Breast epithelium (tissue), 4 donors: ENCODE measurements at places on chromosomes 7 and 10.

DNA sequence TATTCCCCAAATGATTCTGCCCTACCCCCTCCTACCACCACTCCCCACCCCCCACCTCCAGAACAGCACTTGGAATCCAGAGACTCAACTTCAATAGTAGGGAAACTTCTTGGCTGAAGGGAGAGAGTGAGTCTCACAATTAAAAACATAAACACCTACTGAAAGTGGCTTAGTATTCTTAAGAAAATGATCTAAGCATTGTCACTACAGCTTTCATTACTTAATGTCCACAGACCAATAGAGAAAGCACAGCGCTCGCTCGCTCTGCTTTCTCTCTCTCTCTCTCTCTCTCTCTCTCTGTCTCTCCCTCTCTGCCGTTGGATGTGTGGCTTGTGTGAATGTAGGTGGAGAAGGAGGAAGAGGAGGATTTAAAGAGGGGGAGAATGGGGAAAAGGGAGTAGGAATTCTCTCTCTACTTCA, 1.5 kb upstream of the SEMA3A start:
- no peaks in the 10 kb centered on the region for H3K4me1 ChIP-seq
- no peaks in the 10 kb centered on the region for H3K36me3 ChIP-seq

DNA sequence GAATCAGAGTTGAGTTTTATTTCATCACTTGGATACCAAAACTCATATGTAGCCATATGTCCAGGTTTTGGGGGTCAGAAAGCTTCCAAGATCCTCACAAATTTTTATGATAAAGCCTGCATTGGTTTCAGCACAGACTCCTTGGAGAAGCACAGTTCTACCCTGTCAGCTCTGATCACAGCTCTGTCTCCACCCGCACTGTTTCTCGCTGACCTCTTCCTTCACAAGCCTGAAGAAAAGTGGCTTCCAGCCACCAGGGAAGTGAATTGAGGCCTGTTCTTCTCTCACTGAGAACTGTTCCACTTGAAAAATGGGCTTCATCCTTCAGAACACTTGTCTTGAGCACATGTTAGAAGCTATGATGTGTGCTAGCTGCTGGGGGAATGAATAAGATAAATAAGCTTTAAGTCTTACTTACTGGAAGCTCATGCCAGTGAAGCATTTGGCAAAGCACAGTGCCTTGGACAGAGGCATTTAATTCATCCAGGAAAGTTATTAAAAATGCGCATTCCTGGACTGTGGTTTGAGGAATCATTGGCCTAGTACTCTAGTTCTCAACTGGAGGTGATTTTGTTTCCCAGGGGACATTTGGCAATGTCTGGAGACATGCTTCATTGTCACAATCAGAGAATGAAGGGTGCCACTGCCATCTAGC, 133.6 kb downstream of the BMPER start:
- H3K27me3 ChIP-seq = no peaks in the 10 kb centered on the region
- no peak overlapping the region for H3K4me3 ChIP-seq
- H3K27ac ChIP-seq = no peak overlapping the region
- DNase-seq = no peak
- H3K36me3 ChIP-seq = no peaks in the 10 kb centered on the region

- no peaks in the 10 kb centered on the region for H3K27me3 ChIP-seq
- no peaks in the 10 kb centered on the region for H3K4me1 ChIP-seq
- H3K27ac ChIP-seq = no peak overlapping the region
- no peaks in the 10 kb centered on the region for H3K36me3 ChIP-seq
- H3K4me3 ChIP-seq = no peak overlapping the region
Measured at GRCh38 chr7:31633467-31633866, 53.5 kb upstream of the PPP1R17 start.

DNA sequence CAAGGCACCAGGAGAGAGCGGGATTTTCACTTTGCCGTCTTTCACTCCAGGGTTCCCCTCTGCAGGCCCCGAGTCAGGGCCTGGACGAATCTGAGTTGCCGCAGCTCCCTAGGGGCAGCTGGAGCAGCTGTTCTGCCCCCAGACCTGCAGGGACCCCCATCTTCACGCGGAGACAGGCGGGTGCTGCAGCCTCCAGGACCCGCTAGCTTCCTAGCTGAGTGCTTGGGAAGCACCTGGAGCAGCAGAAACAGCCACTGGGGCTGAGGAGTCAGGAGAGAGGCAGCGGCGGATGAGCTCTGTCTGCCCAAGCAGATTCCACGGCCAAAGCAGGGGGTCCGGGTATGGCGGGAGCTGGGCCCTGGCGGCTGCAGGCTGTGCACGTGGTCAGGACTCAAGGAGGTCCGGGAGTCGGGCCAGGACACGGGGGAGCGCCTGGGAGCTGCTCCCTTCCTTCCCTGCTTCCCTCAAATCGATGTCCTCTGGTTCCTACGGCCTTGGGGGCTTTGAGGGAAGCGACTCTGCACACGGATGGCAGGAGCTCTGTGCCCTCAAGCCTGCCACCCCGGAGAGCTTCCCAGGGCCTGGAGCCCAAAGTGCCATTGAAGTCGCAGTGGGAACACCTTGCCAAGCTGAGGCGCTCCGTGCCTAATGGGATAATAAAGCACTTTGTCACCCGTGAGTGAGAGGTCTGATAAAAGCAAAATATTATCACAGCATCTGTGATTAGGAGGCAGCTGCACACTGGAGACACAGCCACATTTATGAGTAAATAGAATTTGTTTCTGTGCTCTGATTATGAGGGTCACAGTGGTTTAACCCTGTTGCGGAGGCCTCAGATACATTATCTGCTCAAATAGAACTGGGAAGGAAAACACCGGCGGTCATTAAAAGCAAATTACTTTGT, 17.2 kb downstream of the MNX1 start:
- no peak overlapping the region for H3K27ac ChIP-seq
- H3K36me3 ChIP-seq = no peaks in the 10 kb centered on the region
- H3K27me3 ChIP-seq = peaks cover 21% of the 10 kb centered on the region
- DNase-seq = no peak

DNA sequence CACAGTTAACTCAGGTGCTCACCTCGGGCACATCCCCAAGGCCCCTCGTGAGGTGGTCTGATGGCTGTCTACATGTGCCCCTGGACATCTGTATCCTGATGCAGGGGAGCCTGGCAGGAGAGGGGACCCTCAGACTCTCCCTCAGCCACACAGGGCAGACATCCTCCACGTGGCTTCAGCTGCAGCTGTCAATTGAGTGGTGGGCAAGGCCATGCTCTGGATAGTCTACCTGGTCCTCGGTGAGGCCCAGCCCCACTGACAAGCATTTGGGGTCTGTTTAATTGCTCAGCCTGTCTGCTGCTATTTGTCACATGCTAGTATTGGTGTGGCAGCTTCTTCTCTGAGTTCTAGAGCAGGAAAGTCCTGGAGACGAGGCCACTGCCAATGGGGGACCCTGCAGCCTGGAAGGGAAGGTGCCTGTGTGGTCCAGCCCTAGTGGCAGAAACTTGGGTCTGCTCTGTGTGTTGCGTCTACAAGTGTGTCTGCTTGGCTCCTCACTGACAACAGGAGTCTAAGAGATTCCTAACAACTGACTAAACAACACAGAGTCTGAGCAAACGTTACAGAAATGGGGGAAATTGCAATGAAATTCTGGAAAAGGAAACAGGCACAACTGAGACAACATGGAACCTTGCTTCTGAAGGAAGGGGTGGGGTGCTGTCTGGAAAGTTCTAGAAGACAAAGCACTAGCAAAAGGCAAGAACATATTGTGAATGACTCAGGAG, 59.3 kb upstream of the IGFBP3 start:
- peaks cover 15% of the 10 kb centered on the region for H3K4me1 ChIP-seq
- no peak for DNase-seq
- peak overlapping the region; percentile 92 for H3K27ac ChIP-seq
- H3K4me3 ChIP-seq = no peak overlapping the region

DNA sequence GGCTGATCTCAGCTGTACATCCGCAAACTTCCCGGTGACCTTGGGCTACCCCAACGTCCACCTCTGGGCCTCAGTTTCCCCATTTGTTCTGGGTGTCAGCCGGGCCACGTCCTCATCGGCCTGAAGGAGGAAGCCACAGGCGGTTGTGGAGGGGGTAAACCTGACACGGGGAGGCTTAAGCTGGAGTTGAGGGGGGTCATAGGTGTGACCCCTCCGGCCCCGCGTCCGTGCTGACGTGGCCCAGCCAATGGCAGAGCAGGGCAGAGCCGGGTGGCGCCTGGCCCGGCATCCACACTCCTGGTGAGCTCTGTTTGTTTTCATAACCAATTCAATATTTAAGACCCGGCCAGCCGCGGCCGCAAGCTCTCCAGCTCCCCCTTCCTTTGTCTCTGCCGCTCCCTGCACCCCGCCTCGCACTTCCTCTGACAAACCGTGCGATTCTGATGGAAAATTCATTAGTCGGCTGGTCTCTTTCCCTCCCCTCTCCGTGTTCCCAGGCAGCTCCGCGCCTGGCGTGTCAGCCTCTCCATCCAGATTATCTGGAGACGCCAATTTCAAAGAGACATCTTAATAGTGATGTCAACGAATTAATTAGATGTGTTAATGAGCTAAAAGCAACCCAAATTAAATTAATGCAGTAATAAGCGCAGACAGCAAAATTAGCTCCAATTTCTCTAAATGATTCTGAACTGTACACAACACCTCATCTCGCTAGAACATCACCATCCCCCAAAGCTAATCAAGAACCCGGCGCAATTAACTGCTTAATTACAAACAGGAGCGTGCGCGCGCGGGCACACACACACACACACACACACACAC, 55.4 kb downstream of the MICALL2 start:
- no peaks in the 10 kb centered on the region for H3K4me1 ChIP-seq
- H3K27ac ChIP-seq = no peak overlapping the region
- peaks cover 5% of the 10 kb centered on the region for H3K27me3 ChIP-seq
- H3K36me3 ChIP-seq = no peaks in the 10 kb centered on the region
- DNase-seq = no peak
